ENCODE measurements at places on chromosomes 3 and 15. TPM values are rescaled to one million over a fixed set of nuclear protein-coding genes. Genes with fewer than 3 reads are reported as not detected.

DNA sequence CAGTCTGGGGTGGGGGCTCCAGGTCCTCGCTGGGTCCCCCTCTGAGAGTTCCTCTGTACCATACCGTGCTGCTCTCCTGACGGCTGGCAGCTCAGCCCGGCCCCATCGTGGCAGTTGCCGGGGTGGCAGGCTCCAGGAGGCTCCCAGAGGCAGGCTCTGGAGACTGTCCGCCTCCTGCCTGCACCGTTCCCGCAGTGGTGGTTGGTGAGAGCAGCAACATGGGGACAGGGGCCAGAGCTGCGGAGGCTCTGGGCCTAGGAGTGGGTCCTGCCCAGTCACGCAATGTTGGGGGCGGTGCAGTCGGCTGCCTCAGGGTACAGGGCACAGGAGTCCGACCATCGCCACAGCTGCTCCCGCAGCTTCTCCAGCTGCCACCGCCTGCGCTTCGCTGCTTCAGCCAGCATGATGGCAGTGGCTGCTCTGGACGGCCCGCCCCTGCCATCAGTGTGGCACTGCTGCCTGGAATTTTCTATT, 492.7 kb downstream of the AGBL1 start:
- DNase-seq: no peak

DNA sequence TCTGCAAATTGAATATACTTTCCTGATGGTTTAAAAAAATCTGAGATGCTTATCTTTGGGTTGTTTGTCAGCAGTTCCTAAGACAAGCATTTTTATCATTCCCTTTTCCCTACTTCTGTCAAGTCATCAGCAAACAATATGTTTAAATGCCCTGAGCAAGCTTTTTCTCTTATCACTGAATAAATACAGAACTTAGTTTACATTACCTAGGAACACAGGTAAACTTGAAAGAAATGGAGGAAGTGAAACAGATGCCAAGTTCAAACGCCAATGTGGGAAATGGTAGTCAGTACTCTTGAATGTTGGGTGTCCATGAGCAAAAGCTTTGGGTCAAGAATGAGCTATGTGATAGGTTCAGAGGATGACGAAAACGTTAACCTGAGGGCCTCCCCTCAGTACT, 17.2 kb upstream of the TCAIM start:
- no peak for DNase-seq

- no peak for DNase-seq
Measured at GRCh38 chr3:179093807-179094206, 22.2 kb upstream of the ZMAT3 start.

- DNase-seq: no peak
Measured at GRCh38 chr15:89805241-89806209, 9.1 kb downstream of the ANPEP start.

DNA sequence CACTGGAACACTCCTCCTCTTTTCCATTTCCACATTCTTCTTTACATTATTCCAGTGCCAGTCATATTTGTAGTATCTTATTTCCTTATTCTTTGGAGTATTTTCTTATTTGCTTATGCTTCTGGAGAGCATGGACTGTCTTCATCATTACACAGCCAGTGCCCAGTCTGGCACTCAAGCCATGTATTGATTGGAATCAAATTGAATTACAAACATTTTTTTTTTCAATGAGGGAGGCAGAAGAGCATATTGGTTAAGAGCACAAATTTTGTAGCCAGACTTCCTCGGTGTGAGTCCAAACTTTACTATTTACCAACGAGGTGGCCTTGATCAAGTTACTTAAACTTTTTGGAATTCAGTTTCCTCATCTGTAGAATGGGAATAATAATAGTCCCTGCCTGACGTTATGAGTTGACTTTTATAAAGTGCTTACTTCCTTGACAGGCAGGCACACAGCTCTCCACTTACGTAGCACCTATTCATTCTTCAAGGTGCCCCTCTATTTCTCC, 186.6 kb upstream of the BCL6 start:
- DNase-seq: no peak

DNA sequence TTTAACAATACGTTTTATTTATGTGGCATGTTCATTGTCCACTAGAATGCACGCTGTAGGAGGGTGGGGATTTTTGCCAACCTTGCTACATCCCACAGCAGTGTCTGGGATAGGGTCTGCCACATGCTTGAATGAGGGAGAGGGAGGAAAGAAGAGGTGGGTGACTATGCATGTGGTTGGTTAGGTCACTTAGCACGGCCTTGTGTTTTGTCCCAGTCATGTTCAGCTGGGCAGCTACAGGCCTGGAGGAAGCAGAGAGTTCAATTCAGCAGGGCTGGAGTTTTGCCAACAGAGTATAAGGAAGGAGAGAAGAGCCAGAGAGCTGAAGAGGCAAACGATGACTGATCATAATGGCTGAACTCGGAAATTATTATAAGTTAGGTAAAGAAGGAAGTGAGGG, 268.4 kb upstream of the NSMCE3 start:
- no peak for DNase-seq

GRCh38 chr3:181699171-181699903, 12.4 kb upstream of the SOX2 start:
- no peak for DNase-seq

- DNase-seq: no peak
Measured at GRCh38 chr3:72050771-72051170, 265.8 kb upstream of the PROK2 start.

The DUOXA2 gene
- total RNA-seq: not detected

The CNTN6 gene
- not detected for total RNA-seq

Measured in activated CD8-positive, alpha-beta T cell treated with anti-CD3 and anti-CD28 coated beads for 36 hours (primary cell).